NCI-H2029 (cell line): ENCODE measurements at places on chromosomes 3 and 15.

- no peak for DNase-seq
These were observed 34.4 kb upstream of the ETV5 start for GRCh38 chr3:186143250-186143649.

DNA sequence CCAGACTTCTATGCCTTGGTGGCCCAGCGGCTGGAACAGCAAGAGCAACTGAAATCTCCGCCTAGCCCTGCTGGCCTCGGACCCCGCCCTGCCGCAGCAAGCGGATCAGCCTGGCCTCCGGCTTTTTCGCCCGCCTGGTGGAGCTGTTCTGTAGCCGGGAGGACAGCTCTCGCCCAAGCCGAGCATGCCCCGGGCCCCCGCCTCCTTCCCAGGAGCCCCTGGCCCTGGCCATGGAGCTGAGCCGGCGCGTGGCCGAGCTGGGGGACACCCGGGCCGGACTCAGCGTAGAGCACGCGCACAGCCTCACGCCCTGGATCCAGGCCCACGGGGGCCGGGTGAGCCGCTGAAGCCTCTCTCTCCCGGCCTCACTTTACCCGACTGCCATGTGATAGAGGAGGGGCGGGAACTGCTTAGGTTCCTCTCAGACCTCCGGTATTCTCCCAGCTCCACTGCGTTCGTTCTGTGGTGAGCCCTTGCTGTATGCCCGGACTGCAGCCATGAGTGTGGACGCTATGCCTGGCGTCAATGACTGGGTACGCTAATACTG lies 24.1 kb upstream of the MRPL3 start:
- DNase-seq = peak; percentile 13

- DNase-seq = no peak
These were observed 1.6 kb upstream of the MCTP2 start for GRCh38 chr15:94229591-94230369.

DNA sequence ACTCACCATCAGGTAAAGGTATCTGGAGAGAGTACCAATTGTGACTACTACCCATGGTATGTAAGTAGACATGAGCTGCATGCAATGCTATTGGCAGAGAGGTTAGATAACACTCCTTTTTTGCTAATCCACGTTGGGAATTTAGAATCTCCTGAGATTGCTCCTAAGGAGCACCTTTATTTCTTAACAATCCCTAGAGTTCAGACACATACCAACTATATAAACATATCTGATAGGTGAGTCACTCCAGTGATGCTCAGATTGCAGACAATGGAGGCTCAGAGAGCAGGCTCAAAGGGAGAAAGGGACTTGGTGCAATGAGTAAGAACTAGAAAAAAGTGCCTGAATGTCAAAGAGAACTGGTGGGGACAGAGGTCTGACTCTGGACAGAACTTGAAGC lies 47.0 kb upstream of the LRRFIP2 start:
- no peak for DNase-seq

- DNase-seq = no peak
These were observed 202.6 kb downstream of the KLHL25 start for GRCh38 chr15:85592148-85592547.

DNA sequence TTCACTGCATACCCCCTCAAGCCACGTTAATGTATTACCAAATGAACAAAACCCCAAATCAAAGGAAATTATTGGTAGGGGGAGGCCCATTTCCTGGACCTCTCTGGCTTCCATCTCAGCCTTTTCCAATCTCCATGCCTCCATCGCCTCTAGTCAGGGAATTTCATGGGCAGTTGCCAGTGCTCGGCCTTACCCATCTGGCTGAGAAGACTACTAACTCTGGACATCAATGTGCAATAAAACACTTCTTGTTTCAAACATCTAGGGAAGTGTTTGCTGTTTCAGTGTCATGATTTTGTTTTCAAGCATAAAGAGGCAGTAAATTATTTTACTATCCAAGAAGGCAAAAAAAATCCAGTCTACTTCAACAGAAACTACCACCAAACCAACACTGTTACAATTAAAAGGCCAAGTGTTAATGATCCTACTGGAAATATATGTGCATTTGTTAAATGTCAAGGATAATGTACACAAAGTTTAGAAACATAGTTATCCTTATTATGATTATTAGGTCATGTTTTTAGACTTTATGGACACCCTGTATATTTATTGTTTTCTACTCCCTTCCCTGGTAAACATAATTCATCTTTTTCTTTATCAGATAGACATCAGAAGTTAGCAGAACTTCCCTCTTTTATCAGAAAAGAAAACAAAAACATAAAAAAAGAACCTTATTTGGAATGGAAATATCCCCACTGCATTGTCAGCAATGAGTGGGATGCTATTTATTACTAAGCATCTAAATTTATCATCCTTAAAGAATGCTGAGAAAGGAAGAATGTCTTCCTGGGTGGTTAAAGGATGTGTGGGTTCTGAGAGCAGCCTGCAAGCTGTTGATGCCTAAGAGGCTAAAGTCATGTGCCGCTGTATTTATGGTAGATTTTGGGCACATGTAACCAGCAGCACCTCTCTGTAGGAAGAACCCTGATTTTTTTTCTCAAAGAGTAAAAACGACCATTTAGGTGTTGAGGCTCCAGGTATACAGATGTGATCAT lies 15.2 kb downstream of the LDHAL6B start:
- no peak for DNase-seq

- DNase-seq = no peak
These were observed 28.6 kb downstream of the TRAK1 start for GRCh38 chr3:42119561-42120355.

- no peak for DNase-seq
These were observed 342.0 kb upstream of the CTDSPL start for GRCh38 chr3:37519661-37520060.

DNA sequence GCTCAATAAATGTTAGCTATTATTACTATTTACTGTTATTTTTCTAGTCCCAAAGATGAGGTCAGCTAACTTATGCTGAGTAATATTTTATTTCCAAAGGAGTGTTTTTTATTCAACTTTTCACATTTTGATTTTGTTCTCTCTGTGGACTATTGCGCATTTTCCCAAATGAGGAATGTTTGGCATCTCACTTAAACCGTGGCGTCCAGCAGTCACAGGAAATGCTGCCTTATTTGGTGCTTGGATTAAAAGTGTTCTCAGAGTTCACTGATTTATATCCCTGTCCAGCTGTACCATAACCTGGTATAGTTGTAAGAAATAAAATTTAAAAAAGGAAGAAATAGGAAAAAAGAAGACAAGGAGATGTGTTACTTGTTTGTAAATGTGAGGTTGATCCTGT lies 166.8 kb downstream of the THSD4 start:
- no peak for DNase-seq

DNA sequence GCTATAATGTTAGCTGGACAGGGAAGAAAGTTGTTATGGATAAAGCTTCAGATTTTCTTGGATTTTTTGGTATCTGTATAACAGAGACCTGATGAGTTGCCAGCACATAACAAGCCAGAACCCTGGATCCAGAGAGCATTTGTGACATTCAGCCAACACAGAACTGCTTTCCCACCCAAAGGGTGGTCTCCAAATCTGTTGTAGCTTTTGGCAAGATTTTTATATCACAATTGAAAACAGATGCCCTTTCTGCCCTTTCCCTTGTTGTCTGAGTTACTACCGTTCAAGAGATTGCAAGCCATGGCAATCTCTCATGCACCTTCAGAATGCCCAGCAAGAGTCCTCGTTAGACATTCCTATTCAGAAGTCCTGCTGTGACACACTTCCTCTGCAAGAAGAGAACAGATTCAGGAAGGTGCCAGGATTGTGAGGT lies 107.6 kb upstream of the FGF7 start:
- no peak for DNase-seq

DNA sequence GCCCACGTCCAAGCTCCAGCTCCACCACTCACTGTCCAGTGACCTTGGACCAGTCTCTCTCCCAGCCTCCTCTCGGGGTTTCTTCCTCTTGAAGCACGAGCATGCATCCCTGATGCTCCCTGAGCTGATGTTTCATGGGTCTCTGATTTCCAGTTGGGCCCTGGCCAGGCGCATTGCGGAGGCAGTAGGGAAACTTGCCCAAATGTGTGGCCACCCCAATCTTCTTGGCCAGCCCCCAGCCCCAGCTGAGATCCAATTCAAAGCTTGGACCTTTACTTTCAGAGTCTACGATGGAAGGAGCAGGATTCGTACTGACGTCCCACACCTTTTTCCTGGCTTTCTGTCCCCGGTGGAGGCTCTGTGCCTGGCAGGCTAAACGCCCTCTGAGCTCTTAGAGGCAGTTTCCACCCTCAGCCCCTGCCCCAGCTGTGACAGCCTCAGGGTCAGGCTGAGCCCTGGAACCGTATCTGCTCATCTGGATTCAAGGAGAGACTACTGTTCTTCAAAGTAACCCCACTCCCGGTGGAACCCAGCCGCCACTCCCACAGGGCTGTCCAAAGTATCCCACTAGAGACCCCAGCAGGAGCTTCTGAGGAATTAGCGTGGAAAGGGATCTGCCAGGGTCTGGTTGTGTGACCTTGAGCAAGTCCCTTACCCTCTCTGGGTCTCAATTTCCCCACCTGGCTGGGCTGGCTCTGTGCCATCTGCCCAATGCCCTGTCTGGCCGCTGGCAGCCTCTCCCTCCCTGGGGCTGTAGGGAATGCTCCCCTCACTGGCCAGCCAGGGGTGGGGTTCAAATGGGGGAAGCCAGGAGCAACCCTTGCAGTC lies 37.4 kb downstream of the CPN2 start:
- DNase-seq = no peak

GRCh38 chr3:125003369-125003853 lies 52.4 kb downstream of the HEG1 start:
- no peak for DNase-seq

GRCh38 chr3:52237657-52238172 lies 1.2 kb downstream of the TWF2 start:
- DNase-seq = peak; percentile 24

- DNase-seq = no peak
These were observed 48.8 kb upstream of the PLSCR5 start for GRCh38 chr3:146653978-146654377.

DNA sequence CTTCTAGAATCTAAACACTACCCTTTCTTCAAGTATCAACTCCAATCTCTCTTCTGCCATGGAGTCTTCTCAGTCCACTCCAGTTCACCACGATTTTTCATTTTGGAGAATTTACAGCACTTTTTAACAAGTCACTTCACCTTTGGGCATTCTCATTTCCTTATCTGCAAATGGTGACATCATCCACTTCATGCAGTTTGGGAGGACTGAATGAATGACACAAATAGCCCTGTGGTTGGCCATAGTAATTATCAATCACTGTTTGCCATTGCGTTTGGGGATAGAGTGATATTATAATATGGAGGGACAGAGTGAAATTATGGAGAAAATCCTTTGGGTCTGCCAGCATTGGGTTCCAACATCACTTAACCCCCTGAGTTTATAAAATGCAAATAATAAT lies 38.0 kb upstream of the TM4SF1 start:
- DNase-seq = peak; percentile 22

- no peak for DNase-seq
These were observed 37.9 kb upstream of the DLG1 start for GRCh38 chr3:197336348-197336747.

GRCh38 chr3:18579661-18580060 lies 154.5 kb upstream of the SATB1 start:
- DNase-seq = no peak

DNA sequence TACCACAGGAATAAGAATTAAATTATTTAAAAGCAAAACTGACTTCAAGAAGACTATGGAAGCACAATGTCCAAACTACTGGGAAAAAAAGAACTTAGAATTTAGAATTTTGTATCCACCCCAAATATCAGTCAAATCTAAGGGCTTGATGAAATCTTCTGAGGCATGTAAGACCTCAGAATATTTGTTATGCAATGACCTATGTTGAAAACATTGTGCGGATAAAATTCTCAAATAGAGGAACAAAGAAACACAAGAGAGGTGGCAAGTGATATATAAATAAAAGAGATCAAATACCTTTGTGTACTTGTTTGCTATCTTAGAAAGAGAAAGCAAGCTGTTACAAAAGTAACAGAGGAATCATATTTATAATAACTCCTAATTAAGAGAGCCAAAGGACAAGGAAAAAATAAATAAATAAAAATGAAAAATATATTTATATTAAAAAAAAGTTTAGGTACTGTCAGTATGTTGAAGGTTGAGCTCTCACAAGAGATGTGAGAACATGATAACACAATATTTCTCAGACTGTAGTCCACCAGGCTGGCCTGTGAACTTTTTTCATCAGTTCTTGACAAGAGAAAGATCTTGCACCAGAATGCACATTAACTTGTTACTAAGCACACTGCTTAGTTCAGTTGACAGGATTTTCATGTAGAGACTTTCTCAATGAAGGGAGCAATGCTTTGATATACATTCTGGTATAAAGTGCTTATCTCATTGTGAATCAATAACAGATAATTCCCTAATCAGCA lies 50.0 kb downstream of the CPA3 start:
- DNase-seq = no peak

DNA sequence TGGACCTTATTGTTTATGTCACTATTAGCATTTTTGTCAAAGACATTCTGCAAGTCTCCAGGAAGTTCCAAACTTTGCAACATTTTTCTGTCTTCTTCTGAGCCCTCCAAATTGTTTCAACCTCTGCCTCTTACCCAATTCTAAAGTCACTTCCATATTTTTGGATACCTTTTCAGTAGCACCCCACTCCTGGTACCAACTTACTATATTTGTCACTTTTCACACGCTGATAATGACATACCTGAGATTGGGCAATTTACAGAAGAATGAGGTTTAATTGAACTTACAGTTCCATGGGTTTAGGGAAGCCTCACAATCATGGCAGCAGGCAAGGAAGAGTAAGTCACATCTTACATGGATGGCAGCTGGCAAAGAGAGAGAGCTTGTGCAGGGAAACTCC lies 1206.5 kb upstream of the EPHA6 start:
- no peak for DNase-seq

DNA sequence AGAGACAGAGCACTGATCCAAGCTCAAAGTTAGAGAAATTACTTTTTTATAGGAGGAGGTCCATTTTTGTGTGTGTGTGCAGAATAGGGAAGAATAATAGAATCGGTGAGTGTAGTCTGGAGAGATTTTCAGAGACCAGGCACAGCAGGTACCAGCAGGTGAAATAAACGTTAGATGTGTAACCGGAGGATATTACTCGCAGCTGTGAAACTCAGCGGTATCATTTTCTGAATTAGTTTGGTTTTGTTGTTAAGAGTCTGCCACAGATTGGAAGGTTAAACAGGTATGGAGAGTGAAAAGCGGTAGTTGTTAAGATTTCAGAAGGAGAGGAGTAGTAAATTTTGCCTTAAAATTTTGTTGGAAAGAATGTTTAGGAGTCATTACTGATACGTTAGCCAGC lies 69.9 kb downstream of the RGMA start:
- DNase-seq = no peak

- DNase-seq = no peak
These were observed 109.4 kb downstream of the KLHL25 start for GRCh38 chr15:85685356-85685755.

- no peak for DNase-seq
These were observed 91.0 kb upstream of the SLC6A11 start for GRCh38 chr3:10725067-10725466.
